Fibroblast of villous mesenchyme (primary cell): ENCODE measurements at places on chromosomes 2 and 18. TPM values are rescaled to one million over a fixed set of nuclear protein-coding genes. Genes with fewer than 3 reads are reported as not detected.

GRCh38 chr2:23350041-23350791 lies 34.8 kb upstream of the KLHL29 start:
- DNase-seq: no peak

GRCh38 chr2:168169097-168169745 lies 78.2 kb downstream of the STK39 start:
- no peak for DNase-seq

- DNase-seq: no peak
These were observed 111.5 kb upstream of the UPP2 start for GRCh38 chr2:157990173-157990572.

GRCh38 chr2:62738981-62739936 lies 33.7 kb downstream of the EHBP1 start:
- DNase-seq: peak; percentile 48

- DNase-seq: no peak
These were observed 46.6 kb downstream of the VAPA start for GRCh38 chr18:9960258-9960904.

DNA sequence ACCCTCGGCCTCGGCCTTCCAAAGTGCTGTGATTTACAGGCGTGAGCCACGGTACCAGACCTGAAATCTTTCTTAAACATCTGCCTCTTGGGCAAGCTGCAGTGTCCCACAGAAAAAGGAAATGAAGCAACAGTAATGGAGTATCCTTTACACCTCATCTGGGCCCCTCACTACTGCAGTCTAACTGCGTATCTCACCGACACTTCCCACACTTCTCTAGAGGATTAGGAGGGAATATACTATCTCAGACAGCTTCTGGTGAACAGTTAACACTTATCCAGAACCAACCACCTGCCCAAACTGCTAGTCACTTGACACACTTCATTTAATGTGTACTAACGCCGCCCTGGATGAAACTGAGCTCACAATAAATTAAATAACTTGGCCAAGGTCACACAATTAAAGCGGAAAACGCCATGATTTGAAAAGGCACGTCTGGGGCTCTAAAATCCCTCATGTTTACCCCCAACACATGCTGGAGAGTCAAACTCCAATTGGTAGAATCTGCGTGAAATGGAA lies 993 bp downstream of the COX7A2L start:
- DNase-seq: peak; percentile 94

Gene DSG2
- total RNA-seq: 2.6 and 2.9 TPM in 2 replicates

Gene CDH2
- total RNA-seq: 74.7 and 89.2 TPM in 2 replicates

Gene MROH2A
- not detected in 2 replicates for total RNA-seq
